ENCODE measurements at places on chromosomes 3 and 15.

DNA sequence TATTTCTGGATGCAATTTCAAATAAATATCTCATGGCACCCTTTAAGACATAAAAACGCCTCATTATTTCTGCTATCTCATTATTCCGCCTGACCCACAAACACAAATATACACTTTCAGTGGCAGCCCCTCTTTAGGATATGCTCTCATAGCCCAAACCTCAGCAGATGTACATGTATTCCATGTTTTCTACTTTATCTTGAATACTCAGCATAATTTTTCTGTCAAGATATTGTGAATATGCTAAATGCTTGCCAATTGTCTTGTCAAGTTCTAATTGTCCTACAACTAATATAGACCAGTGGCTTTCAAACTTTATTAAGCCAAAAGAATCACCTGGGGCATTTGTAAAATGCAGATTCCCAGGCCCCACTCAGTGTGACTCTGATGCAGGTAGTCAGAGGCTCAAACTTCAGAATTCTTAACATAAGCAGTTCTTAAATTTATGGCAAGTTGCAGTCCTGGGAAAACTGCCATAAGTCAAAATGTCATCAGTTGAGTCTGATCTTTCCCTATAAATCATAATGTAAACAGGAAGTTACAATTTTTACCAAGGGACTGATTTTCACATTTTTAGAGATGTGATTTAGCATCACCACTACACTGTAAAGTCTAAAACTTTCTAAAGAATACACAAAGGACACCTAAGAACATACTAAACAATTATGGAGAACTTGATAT is 135.1 kb downstream of the TBL1XR1 start:
- H3K36me3 ChIP-seq, result no peaks in the 10 kb centered on the region
- no peak for DNase-seq
- H3K4me1 ChIP-seq, result peaks cover 2% of the 10 kb centered on the region
- no peak overlapping the region for H3K4me3 ChIP-seq
- no peaks in the 10 kb centered on the region for H3K27me3 ChIP-seq

DNA sequence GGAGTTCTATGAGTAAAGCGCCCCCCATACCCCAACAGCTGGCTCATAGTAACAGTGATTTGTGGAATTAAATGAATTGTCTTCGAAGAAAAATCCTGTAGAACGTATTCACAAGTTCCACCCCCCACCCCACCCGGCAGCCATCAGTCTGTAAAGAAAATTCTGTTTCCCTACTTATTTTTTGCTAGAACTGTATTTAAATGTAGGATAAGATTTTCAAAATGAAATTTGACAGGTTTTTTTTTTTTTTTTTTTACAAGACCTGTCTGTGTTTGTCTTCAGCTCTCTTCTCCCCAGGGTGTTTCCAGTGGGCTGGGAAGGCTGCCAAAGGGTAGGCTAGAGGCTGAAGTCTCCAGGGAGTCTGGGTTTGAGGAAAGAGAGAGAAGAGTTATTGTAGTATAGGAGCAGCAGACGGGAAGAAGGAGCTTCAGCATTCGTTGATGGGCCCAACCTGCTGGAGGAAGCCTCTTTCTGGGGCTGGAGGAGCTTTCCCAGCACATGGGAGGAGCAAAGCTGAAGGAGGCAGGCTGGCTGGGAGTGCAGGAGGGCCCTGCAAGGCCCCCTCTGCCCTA is 130.6 kb upstream of the SEMA6D start:
- H3K27me3 ChIP-seq, result no peaks in the 10 kb centered on the region
- H3K27ac ChIP-seq, result no peak overlapping the region
- no peak for DNase-seq
- no peaks in the 10 kb centered on the region for H3K4me1 ChIP-seq
- no peaks in the 10 kb centered on the region for H3K36me3 ChIP-seq

DNA sequence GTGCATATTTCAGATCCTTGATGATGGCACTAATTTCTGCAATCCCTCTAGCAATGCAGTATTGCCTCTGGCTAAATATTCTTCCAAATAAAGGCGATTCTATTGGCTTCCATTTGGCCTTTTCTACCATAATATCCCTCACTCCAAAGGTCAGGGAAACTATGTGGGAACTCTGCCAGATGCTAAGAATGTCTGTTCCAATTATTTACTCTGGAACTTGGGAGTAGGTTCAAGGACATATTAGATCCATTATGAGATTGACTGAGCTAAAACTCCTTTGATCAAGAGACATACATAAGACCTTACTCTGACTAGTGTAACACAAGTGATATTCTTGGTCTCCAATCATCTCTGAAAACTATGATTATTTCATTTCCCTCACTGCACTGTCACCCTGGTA is 674.5 kb upstream of the NECTIN3 start:
- DNase-seq, result no peak
- no peak overlapping the region for H3K27ac ChIP-seq
- H3K27me3 ChIP-seq, result no peaks in the 10 kb centered on the region
- H3K36me3 ChIP-seq, result no peaks in the 10 kb centered on the region
- H3K4me1 ChIP-seq, result no peaks in the 10 kb centered on the region
- H3K4me3 ChIP-seq, result no peak overlapping the region

DNA sequence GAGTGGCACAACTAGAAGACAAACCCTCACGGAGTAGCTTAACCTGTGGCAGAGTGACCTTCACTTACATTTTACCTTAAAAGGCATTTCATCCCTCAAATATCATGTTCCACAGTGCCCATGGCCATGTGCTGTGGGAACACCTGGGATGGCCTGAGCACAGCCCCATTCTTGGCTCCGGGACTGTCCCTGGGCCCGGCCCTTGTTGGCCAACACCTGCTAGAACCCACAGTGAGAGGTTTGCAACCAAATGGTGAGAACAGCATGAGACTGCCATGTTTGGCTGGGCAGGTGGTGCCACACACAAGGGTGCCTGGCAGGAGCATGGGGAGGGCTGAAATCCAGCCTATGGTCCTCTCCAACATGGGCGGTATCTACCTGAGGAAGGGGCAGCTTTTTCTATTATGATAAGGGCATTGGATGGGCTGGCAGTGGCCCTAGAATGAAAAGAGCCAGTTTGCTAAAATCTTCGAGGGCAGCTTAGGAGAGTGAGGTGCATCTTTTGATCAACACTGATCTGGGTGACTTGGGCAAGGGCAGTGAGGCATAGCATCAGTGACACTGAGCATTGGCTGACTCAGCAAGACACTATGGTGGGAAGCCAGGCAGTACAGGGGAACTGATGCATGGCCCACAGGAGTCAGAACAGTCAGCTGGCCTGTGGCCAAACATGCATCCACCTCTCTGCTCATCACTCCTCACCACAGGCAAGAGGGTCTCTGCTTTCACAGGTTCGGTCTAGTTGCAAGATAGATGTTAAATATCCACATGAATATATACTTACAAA is 53.9 kb downstream of the SYNM start:
- H3K4me1 ChIP-seq, result peaks cover 4% of the 10 kb centered on the region
- no peak for DNase-seq
- H3K36me3 ChIP-seq, result no peaks in the 10 kb centered on the region
- no peak overlapping the region for H3K4me3 ChIP-seq

DNA sequence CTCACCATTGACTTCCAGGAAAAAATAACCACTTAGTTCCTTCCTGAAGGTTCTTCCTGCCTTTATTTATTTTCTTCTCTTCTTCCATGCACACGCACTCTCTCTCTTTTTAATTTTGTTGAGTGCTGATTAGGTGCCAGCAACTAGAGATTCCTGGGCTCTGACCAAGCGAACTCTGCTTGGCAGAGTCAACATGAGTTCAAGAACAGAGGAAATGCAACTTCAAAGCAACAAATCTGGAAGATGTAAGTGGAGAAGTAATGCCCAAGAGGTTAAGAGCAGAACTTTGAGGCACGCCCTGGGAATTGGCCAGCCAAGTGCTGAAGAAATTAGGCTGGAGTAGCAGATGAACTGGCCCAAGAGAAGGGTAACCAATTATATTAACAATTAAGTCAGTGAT is 8.5 kb downstream of the ERC2 start:
- DNase-seq, result peak; percentile 4
- H3K27ac ChIP-seq, result no peak overlapping the region
- H3K27me3 ChIP-seq, result no peaks in the 10 kb centered on the region

DNA sequence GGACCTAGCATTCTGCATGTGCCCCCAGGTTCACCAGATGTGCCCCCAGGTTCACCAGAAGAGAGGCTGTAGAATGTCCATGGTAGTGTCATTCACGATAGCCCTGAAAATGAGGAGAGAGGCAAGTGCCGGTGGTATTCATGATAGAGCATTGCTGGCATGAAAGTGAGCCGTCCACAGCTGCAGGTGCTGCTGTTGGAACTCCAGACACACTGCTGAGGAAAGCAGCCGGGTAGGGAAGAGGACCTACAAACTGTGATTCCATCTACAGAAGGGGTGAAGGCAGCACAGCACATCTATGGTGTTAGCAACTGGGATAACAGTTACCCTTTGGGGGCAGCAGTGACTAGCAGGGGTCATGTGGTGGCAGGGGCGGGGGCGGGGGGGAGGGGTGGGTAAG is 125.0 kb upstream of the PLXNA1 start:
- H3K27me3 ChIP-seq, result no peaks in the 10 kb centered on the region
- H3K27ac ChIP-seq, result no peak overlapping the region
- no peak for DNase-seq

DNA sequence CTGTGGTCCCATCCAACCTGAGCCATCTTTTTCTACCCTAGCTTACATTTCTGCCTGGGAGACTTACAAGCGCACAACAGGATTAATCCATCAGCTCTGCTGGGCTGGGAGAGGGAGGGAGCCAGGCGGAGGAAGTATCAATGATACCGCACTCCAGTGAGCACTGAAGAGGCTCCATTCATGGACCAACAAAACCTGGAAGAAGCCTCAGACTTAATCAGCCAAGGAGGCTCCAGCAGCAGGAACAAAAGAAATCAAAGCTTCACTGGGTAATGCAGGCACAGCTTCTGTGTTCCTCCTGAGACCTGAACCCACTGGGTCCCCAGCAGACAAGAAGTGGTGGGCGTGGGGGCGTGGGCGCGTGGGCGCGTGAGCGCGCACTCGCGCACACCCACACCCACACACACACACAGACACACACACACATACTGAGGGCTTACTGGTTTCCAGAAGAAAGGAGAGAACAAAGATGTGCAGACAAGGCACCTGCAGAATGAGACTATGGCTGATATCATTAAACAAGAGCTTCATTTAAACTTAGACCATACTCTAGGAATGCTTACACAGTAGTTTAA is 87.0 kb upstream of the BOC start:
- no peaks in the 10 kb centered on the region for H3K4me1 ChIP-seq
- no peak for DNase-seq
- no peak overlapping the region for H3K27ac ChIP-seq
- no peaks in the 10 kb centered on the region for H3K36me3 ChIP-seq

- H3K27ac ChIP-seq, result no peak overlapping the region
- no peak for DNase-seq
- no peaks in the 10 kb centered on the region for H3K36me3 ChIP-seq
- H3K27me3 ChIP-seq, result no peaks in the 10 kb centered on the region
These were observed 127.0 kb upstream of the ROBO2 start for GRCh38 chr3:76912841-76913383.

- H3K4me1 ChIP-seq, result no peaks in the 10 kb centered on the region
- H3K4me3 ChIP-seq, result no peak overlapping the region
- H3K27ac ChIP-seq, result no peak overlapping the region
- no peaks in the 10 kb centered on the region for H3K27me3 ChIP-seq
- no peak for DNase-seq
These were observed 180.9 kb upstream of the TLE3 start for GRCh38 chr15:70278644-70279043.

DNA sequence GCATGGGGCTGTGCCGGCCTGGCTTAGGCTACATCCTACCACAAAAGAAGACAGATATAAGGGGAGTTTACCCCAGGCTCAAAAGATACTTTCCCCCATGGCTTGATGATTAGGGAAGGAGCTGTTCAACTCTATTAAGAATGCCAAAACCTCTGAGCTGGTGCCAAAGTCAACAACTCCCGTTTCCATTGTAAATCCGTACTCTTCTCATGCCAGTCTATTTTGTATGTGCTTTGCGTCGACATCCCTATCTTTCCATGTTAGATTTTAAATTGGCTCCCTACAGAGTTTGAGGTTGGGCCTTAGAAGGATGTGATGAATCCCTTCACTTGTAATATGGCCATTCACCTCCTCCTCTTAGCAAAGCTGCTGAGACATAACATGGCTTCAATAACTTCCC is 46.9 kb downstream of the RLBP1 start:
- H3K27ac ChIP-seq, result no peak overlapping the region
- H3K4me1 ChIP-seq, result no peaks in the 10 kb centered on the region
- H3K36me3 ChIP-seq, result peaks cover 1% of the 10 kb centered on the region
- no peaks in the 10 kb centered on the region for H3K27me3 ChIP-seq

- H3K36me3 ChIP-seq, result no peaks in the 10 kb centered on the region
- no peak overlapping the region for H3K4me3 ChIP-seq
- peak; percentile 100 for DNase-seq
- no peaks in the 10 kb centered on the region for H3K27me3 ChIP-seq
- peaks cover 21% of the 10 kb centered on the region for H3K4me1 ChIP-seq
These were observed 41.0 kb downstream of the FLNB start for GRCh38 chr3:58049143-58049785.

GRCh38 chr3:58095603-58096138 is 87.4 kb downstream of the FLNB start:
- H3K4me3 ChIP-seq, result no peak overlapping the region
- H3K36me3 ChIP-seq, result peaks cover 3% of the 10 kb centered on the region
- no peak for DNase-seq
- H3K27me3 ChIP-seq, result no peaks in the 10 kb centered on the region
- H3K27ac ChIP-seq, result no peak overlapping the region

- no peaks in the 10 kb centered on the region for H3K4me1 ChIP-seq
- no peak overlapping the region for H3K27ac ChIP-seq
- H3K27me3 ChIP-seq, result no peaks in the 10 kb centered on the region
- H3K36me3 ChIP-seq, result no peaks in the 10 kb centered on the region
- no peak overlapping the region for H3K4me3 ChIP-seq
These were observed 643.0 kb upstream of the GOLIM4 start for GRCh38 chr3:168738527-168739325.

DNA sequence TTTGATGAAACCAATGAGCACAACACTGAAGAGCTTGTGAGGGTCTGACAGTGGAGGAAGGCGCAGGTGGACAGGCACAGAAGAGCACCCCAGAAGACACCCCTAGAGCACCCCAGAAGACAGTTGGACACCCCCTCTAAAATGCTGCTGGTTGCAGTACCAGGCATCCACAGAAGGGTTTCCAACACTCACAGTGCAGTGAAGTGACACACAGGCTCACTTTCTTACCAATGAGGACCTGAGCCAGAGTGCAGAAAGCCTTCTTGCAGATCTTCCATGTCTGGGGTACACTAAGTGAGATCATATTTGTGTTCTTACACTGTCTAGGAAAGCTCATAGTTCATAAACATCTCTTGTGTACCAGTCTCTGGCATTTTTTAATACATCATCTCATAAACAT is 27.6 kb downstream of the CCNL1 start:
- H3K4me3 ChIP-seq, result no peak overlapping the region
- peaks cover 10% of the 10 kb centered on the region for H3K4me1 ChIP-seq
- H3K27ac ChIP-seq, result no peak overlapping the region
- no peaks in the 10 kb centered on the region for H3K36me3 ChIP-seq

GRCh38 chr3:61524933-61525332 is 36.4 kb upstream of the PTPRG start:
- no peaks in the 10 kb centered on the region for H3K27me3 ChIP-seq
- DNase-seq, result no peak
- peaks cover 7% of the 10 kb centered on the region for H3K4me1 ChIP-seq
- H3K4me3 ChIP-seq, result no peak overlapping the region
- no peak overlapping the region for H3K27ac ChIP-seq
- no peaks in the 10 kb centered on the region for H3K36me3 ChIP-seq

Measured in mesendoderm (in vitro differentiated cells).